ENCODE measurements at places on chromosomes 2 and 18.

DNA sequence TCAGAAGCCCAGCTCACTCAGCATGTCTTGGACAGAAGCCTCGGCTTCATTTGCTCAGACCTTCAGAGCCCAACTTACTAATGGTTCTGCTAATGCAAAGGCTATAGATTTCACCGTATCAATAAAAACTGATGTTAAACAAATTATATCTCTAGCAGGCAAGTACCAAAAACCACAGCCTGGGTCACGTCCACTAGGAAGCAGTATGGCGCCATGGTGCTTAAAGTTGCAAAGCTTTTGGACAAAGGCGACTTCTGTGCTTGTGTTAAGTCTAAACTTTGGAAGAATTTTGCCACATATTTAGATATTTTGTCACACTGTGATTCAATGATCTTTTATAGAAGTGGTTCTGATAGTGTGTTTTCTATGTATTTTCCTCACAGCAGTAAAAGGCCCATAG is 276.8 kb upstream of the PARD3B start:
- DNase-seq = no peak

- no peak for DNase-seq
Measured at GRCh38 chr2:234451852-234452625, 44.8 kb downstream of the ARL4C start.

DNA sequence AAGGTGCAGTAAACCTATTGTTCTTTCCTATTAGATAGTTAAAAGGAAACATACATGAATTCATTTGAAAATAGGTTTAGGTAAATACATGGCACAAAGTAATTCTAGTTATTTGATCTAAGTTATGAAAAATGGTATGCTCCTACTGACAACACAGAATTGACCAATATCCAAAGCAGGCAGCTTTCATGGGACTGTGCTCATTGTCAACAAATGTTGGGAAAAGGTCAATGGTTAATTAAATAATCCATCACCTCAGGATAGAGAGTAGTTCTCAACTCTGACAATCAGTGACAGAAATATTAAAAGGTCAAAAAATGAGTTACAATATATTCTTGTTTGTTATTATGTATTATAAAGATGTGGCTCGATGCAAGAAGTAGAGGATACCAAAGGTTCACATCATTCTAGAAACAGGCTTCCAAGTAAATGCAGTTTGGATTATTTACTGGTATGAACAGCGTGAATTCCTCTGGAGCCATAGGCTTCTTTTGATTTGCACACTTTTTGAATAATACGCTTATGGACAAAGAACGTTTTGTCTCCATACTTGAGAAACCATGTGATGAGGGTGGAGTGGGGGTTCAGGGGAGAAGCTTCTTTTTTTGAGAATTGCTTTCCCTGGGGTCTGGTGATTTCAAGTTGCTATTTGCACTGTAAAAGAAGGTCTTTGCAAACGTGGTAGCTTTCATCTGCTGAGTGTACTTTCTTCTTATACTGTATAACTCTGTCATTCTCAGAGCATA is 422.0 kb upstream of the ZEB2 start:
- DNase-seq = no peak

DNA sequence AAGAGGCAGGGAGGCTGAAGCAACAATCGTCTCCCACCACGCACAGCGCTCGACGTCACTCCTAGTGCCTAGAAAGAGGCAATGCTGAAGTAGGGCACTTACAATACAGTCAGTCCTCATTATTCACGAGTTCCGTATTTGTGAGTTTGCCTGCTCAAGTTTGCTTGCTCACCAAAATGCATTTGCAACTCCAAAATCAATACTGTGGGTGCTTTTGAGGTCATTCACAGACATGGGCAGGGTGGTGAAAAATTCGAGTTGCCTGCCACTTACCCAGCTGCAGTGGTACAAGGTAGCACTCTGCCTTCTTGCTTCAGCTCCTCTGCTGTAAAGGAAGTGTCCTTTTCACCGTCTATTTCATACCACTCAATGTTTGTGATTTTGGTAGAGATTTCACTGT is 113.7 kb upstream of the NCK2 start:
- DNase-seq = no peak

DNA sequence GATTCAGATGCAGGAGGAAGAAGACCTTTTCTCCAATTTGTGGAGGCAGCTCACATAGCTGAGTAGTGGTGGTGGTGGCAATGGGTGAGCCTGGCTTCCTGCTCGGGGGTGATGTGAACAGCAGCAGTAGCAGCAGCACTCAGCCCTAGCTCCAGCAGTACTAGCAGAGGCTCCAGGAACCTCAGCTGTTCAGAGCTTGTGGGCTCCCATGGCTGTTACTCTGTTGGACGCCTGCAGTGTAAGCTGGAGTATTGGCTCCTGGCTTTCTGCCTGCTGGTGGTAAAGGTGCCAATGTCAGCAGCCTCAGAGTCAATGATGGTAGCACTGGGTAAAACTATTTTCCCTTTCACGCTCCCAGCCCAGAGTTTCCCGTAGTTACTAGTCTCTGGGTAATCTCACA is 3.1 kb upstream of the SEH1L start:
- no peak for DNase-seq

- DNase-seq = no peak
Measured at GRCh38 chr18:50311650-50312049, 24.2 kb upstream of the CXXC1 start.

GRCh38 chr2:238947920-238948710 is 100.2 kb downstream of the TWIST2 start:
- DNase-seq = peak; percentile 33

GRCh38 chr18:39453882-39454281 is 1888.3 kb upstream of the CELF4 start:
- DNase-seq = no peak
